ENCODE measurements at places on chromosomes 4 and X.
A peak's percentile ranks its signal among the peaks of the same experiment; 100 is the strongest.

DNA sequence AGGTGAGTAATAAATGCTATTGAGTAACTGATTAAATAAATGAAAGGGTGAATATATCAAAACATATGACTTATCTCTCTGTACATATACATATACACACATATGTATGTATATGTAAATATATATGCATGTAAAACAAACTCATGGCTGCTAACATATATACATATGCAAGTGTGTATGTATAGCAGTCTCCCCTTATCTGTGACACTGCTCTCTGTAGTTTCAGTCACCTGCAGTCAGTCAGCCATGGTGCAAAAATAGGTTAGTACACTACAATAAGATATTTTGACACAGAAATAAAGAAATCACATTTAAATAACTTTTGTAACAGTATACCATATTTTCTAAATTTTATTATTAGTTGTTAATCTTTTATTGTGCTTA, 467.4 kb downstream of the EPHA5 start:
- DNase-seq: no peak

GRCh38 chr4:184612074-184612473, 37.2 kb downstream of the CASP3 start:
- DNase-seq: no peak

DNA sequence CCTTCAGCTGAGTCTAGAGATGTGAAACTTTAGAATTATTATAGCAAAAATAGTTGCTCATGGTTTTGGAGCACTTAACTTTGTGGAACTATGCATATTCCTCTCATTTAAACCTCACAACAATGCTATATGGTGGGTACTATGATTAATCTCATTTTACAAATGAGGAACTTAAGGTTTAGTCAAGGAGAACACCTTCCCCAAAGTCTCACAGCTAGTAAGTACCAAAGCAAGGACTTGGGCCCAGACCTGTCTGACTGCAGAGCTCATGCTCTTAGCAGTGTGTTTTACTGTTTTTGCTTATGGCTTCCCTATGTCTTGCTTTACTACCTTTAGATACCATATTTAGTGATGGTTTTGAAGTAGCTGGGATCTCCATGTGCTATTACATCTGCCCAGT, 5.1 kb downstream of the UBE2A start:
- DNase-seq: no peak

DNA sequence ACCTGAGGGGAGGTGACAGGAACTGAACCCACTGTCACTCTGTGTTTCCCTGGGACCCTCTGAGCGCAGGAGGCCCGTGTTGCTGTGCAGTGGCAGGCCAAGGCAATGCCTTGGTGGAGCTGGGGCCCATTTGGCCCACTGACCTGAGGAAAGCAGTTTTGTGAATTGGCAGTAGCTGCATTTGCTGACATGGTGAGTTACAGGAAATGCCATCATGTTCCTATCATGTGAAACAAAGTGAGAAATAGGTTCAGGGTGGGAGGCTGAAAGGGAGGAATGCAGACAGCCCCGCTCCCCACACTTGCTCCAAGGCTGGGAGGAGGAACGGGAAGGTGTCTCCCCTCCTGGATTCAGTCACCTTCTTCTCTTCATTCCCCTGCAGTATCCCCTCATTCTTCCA, 146.1 kb downstream of the PTTG2 start:
- DNase-seq: peak; percentile 86

- no peak for DNase-seq
These were observed 56.2 kb downstream of the TRIML1 start for GRCh38 chr4:188195389-188195985.

GRCh38 chr4:4720646-4721045, 138.8 kb upstream of the MSX1 start:
- no peak for DNase-seq

Data from dermis microvascular lymphatic vessel endothelial cell (primary cell).